ENCODE measurements at places on chromosomes 16 and 17. TPM values are rescaled to one million over a fixed set of nuclear protein-coding genes. Genes with fewer than 3 reads are reported as not detected.

- no peak for DNase-seq
Measured at GRCh38 chr16:70782237-70782636, 18.7 kb downstream of the VAC14 start.

Gene KIF18B
- total RNA-seq = 76.4 TPM

Gene LGALS9B
- total RNA-seq = 0.20 TPM

Gene ASGR1
- total RNA-seq = 1.2 TPM

- DNase-seq = no peak
Measured at GRCh38 chr16:48361540-48362144, 23.6 kb downstream of the SIAH1 start.

Measured in HCT116 (cell line).